ENCODE measurements at places on chromosomes 6 and 20.

- no peak for DNase-seq
Measured at GRCh38 chr6:39077882-39078594, 29.5 kb downstream of the GLP1R start.

DNA sequence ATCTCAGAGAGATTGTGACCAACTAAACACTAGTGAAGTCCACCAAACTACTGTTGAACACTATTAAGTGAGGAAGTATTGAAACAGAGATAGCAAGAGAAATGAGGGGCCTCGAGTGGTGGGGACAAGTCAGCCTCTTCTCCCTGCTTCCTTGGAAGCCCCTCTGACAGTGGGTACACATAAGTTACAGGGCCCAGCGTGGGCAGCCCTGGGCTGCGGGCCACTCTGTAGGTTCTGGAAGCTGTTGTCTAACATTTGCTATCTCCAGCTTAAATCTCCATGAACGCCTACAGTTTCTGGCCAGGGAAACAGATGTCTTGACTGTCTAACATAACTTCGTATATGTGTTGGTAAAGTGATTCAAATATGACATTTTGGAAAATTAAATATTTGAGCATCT, 71.4 kb downstream of the KLHL32 start:
- no peak for DNase-seq

DNA sequence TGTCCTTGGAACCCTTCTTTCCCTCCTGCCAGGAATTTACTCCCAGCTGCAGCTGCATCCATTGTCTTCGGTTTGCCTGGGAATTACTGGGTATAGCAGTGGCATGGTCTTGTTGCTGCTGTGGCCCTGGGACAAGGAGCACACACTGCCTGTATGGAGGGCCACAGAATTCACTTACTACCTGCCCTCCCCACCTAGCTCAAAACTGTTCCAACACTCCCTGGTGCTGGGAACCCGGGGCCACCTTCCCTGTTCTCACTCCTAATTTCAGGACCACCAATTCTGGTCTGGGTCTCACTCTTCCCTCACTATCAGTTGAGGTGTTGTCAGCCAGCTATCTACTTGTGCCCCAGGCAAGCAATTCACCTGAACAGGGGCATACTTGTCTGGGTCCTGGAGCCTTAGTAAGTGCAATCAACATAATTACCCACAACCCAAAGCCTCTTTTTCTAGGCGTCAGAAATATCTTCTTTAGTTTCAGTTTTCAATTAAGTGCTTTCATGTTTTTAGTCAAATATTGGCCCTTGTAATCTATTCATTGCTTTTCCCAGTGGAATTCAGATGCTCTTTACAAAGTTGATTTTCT, 47.2 kb downstream of the METTL24 start:
- no peak for DNase-seq

DNA sequence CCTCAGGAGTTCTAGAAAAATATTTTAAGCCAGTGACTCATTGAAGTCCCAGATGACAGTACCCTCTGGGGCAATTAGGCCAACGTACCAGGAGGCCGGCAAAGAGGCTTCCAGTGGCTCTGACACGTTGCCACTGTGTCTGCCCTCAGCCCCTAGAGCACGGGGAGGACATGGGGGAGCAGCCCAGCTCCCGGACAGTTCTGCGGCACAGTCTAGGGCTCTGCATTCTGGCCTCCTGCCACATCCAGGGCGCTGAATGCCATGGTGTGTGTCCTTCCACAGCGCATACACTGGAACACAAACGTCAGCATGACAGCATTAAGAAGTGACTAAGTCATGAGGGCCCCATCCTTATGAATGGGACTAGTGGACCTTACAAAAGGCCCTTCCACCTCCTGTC, 156.2 kb downstream of the RNASET2 start:
- DNase-seq: no peak

GRCh38 chr6:154479351-154479769, 31.1 kb downstream of the CNKSR3 start:
- DNase-seq: no peak

- DNase-seq: no peak
Measured at GRCh38 chr20:59589086-59589684, 15.2 kb upstream of the PHACTR3 start.

- no peak for DNase-seq
Measured at GRCh38 chr6:44561832-44562665, 174.5 kb downstream of the CDC5L start.
